ENCODE measurements at places on chromosomes 12 and 14.

DNA sequence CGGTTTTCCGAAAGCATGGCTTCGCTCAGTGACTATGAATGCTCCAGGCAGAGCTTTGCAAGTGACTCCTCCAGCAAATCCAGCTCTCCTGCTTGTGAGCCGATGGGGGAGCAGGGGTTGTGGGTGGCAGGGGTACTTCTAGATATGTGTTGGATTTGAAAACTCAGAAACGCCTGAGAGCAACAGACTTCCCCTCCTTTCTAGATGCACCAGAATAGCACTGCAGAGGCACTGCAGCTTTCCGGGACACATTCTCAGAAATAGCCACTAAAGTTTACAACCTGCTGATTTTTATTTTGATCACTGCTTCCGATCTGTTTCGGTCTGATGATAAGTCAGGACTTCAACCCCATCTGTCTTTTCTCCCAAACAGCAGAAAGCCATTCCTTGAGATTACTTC is 8.6 kb downstream of the TCP11L2 start:
- no peak for DNase-seq

- DNase-seq = no peak
These were observed 439.4 kb downstream of the PDZRN4 start for GRCh38 chr12:41627476-41627875.

DNA sequence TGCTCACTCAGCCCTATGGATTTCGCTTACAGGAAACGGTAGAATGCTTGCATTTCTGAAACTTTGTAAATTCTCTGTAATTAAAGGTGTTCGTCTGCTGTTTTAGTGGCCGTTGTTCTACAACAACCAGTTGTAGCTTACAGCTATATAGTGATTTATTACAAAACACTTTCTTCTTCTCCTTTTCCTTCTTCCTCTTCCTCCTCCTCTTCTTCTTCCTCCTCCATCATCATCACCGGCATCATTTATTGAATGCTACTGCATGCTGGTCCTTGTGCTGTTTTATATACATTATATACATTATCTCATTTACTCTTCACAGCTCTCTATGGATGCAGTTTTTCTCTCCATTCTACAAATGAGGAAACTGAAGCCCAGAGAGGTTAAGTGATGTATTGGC is 6.4 kb downstream of the ETV6 start:
- no peak for DNase-seq

GRCh38 chr12:104058802-104059201 is 5.5 kb upstream of the HCFC2 start:
- no peak for DNase-seq

- no peak for DNase-seq
These were observed 8.5 kb downstream of the RDH16 start for GRCh38 chr12:56948881-56949280.

DNA sequence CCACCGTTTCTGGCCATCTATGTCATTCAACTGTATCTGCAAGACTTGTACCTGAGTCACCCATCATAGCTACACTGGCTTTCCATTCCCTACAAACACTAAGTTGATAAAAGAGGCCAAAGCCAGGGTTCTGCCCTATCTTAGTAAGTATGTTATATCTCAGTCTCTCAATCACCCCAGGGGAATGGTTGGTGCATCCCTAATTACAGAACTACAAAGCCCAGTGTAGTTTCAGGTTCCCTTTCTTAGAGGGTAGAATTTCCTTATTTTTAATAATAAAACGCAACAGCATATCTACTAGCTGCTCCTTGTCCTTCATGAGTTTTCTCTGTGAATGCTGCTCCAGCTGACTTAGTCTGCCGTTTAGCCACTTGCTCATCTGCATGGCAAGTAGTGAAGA is 57.6 kb downstream of the ST8SIA1 start:
- no peak for DNase-seq

GRCh38 chr12:113591480-113591974 is 119.9 kb upstream of the LHX5 start:
- no peak for DNase-seq

DNA sequence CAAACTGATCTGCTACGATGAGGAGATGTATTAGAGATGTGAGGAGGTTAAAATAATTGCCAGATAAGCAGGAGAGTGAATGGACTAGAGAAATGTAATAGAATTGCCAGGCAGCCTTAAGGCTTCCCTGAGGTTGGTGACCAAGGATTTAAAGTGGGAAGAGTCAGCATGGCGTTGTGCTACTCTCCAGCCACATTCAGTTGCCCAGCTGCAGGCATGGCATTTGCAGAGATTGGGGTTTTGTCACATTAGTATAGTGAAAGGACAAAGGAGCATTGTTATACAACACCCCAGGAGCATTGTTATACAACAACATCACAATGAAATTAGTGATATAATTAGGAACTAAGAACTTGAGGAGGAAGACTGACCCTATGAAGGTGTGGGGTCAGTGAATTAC is 31.7 kb downstream of the MARK3 start:
- DNase-seq = no peak

DNA sequence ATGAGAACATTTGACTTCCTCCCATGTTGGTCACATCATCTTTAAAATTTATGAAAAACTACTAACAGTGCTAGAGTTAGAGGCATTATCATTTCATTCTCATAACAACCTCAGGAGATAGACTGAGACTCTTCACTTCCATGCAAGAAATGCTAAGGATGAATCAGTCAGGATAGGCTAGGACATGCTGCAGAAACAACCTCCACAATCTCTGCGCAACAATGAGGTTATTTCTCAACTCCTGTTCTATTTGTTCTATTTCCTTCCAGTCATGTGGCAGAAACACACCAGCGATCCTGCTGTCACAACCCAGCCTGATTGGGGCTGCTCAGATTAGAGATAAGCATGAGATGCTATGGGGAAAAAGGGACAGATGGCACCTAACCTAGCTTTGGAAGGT is 49.0 kb upstream of the TMEM263 start:
- no peak for DNase-seq

GRCh38 chr12:100533376-100533775 is 40.1 kb upstream of the GAS2L3 start:
- DNase-seq = no peak

DNA sequence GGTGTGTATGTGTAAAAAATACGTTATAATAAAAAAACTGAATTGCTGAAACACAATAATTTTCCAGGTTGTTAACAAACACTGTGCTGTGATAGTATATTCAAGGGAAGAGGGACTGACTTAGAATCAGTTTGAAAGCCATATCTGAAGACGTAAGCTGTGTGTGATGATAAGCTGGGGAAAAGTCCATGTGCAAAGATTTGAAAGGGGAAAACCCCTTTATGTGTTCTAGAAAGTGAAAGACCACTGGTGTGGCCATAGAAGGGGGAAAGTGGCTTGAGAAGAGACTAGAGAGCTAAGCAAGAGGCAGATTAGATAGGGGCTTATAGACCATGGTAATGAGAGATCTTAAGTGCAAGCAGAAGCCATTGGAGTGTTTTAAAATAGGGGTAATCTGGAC is 195.9 kb upstream of the GZMB start:
- DNase-seq = no peak

- DNase-seq = no peak
These were observed 878.1 kb downstream of the DIO2 start for GRCh38 chr14:79333198-79333546.

- no peak for DNase-seq
These were observed 65.8 kb downstream of the NTN4 start for GRCh38 chr12:95724767-95725166.

- peak; percentile 32 for DNase-seq
These were observed at the start of gene PIANP for GRCh38 chr12:6700646-6701051. Gene PIANP (minus strand): TSS chr12:6700815. CDS start chr12:6698061, 2,754 bp downstream.

DNA sequence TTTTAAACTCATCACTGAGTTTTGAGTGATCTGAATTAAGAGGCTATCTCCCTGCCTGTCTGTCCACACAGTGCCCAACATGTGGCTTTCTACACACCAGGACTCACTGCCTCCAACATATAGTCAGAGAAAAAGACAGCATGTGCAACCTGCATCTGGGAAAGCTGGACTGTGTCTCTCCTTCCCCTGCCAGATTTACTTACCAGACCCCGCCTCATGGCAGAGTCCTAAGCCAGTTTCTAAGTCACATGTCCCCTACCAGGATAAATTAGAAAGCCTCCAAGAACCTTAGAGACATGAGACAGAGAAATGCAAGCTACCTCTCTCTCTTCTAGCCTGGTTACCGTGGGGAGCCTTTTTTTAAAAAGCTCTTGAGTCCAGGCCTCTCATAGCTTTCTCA is 2.7 kb upstream of the HDAC7 start:
- no peak for DNase-seq

DNA sequence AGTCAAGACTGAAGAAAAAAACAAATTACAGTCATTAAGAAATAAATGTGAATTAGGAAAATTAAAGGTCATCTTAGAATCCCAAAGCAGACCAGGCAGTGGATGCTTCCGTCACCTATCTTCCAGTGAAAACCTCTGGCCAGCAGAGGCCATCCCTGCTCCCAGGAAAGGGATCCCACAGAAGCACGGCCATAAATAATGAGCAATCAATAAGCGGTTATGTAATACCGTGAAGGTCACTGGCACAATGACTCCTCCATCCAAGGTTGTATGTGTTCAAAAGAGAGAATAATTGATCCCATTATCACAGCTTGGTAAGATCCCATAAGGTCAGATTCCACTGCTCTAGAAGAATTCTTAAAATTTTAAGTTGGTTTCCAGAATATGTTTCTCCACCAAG is 85.7 kb downstream of the PPP2R5E start:
- DNase-seq = no peak

DNA sequence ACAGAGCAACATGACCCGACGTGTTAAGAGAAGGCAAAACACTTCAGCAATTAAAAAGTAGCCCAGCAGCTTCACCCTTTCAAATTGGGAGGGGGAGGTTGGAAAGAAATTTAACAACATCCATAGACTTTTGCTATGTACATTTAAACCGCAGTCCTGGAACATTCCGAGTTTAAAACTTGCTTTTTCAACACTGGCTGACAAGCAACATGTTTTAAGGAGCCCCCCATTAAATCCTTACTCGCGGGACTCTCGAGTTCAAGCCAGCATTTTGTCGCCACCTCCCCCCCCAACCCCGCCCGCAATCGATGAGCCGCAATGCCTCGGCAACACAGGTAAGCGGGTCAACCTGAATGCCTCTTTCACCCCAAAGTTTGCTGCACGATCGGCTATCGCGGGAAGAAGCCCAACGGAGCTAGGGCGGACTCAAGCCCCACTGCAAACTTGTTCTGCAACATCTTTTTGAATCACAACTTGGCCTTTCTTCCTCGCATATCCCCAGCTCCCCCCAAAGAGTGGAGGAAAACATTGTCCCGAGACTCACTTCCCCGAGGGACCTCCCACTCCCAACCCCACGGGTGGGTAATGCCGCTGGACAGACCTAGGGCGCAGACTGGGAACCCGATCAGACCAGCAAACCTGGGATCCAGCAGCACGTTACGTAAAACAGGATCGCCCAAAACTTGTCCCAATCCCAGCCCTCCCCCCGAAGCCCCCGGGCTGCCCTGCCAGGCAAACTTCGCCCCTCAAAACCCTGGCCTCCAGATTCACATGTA is 777 bp downstream of the ZFP36L1 start:
- no peak for DNase-seq

- DNase-seq = no peak
These were observed 189.6 kb downstream of the DUSP6 start for GRCh38 chr12:89162589-89163261.

DNA sequence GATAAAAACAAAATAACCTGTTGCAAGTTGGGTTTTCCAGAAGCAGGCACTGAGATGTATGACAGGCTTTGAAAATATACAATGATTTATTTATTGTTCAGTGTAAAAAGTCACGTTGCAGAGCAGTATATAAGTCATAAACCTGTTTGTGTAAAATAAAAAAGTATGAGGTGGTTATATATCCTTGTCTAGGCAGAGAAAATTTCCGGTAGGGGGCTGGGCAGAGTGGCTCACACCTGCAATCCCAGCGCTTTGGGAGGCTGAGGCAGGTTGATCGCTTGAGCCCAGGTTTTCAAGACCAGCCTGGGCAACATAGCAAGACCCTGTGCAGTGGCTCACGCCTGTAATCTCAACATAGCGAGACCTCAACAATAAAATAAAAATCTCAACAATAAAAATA is 16.2 kb upstream of the PPP1CC start:
- no peak for DNase-seq

- no peak for DNase-seq
These were observed 84.0 kb downstream of the LRP6 start for GRCh38 chr12:12182703-12183365.

DNA sequence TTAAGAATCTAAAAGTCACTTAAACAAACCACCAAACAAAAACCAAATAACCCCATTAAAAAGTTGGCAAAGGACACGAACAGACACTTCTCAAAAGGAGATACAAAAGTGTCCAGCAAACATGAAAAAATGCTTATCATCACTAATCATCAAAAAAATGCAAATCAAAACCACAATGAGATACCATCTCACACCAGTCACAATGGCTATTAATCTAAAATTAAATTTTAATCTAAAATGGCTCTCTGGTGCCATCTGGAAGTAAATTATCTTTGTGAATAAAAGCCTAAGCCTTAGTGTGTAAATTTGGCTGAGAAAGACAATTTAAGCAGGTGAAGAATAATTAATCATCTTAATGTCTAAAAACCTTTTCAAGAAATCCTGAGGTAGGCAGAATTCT is 204.5 kb upstream of the PPFIA2 start:
- DNase-seq = no peak
